ENCODE measurements at places on chromosomes 2 and 18.

DNA sequence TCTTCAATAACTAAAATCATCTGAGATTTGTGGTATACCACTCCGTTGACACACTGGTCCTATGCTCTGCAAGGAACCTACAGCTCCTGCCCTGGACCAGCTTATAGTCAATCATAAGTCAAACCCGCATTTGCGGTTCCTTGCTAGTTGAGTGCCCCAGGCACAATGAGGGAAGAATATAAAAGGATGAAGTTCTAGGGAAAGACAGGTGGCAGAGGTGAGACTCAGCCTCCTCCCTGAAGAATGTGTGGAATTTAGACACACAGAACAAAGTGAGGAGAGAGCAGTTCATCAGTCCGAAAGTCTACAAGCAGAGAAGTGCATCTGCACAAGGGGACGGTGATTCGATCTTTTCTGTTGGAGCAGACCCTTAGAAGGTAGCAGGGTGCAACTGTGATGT, 615.0 kb upstream of the FANCL start:
- no peak for DNase-seq

GRCh38 chr2:33441235-33441810, 35.1 kb upstream of the RASGRP3 start:
- peak; percentile 36 for DNase-seq

DNA sequence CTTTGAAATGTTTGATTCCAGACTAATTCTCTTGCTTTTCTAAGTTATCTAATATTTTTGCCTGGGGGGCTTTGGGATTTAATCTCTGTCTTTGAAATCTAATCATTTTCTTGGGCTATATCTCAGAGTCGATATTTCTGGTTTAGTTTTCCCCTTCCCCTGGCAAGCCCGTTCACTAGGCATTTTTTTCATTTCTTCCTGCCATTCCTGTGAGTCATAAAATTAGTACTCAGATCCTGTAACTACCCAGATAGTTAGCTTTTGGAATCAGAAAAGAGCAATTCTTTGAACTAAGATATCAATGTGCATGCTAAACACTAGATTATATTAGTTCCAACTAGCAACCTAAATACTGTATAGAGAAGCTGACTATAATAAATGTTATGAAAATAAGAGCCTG, 29.4 kb upstream of the RNF149 start:
- DNase-seq, result no peak

GRCh38 chr2:1997976-1998375, 253.7 kb upstream of the PXDN start:
- DNase-seq, result no peak

DNA sequence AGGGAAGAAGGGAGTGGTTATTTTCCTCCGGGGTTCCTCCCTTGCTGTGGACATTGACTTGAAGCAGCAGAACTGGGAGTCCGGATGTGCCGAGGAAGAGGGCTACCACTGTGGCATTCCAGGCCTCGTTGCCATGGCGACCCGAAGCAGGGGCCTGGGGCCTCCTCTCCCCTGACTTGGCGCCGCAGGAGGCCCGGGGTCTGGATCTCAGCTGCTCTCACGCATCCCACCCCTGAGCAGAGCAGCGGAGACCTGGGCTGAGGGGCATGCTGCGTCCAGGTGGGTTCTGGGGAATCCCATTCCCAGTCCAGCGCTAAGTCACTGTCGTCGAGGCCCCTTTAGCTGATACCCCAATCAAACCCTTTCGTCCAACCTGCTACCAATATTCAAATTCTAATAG, 100.2 kb downstream of the BCL11A start:
- DNase-seq, result no peak

GRCh38 chr18:369224-370015, 101.6 kb upstream of the THOC1 start:
- DNase-seq, result no peak

GRCh38 chr2:10659898-10660568, 29.7 kb downstream of the NOL10 start:
- peak; percentile 35 for DNase-seq

DNA sequence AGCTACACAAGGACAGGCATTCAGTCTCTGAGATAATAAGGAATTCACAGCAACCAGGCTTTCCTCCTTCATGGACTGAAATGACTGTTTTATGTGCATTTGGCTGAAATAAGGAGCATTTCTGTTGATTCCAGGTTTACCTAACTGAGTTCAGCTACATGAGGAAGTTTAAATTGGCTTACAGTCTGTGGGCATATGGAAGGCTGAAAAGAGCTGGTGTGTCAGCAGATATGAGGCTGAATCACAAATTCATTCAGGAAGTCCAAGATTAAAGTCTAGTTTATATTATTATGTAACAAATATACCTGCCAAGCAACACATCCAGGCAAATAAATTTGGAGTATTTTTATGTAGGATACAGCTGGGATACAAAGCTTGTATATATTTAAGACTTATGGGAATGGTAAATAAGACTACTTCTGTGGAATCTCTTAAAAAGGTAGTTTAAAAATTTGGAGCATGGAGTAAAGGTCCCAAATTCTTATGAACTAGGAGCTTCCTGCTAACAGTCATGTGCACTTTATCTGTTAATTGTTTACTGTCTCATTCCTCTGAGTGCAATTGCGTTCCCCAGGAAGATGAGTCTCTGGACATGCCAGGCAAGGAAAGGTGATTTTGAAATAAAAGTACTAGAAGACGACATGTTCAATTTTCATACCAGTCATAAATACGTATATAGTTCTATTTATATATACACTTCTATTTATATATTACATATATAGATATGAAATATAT, 53.0 kb downstream of the ZC3H8 start:
- no peak for DNase-seq

DNA sequence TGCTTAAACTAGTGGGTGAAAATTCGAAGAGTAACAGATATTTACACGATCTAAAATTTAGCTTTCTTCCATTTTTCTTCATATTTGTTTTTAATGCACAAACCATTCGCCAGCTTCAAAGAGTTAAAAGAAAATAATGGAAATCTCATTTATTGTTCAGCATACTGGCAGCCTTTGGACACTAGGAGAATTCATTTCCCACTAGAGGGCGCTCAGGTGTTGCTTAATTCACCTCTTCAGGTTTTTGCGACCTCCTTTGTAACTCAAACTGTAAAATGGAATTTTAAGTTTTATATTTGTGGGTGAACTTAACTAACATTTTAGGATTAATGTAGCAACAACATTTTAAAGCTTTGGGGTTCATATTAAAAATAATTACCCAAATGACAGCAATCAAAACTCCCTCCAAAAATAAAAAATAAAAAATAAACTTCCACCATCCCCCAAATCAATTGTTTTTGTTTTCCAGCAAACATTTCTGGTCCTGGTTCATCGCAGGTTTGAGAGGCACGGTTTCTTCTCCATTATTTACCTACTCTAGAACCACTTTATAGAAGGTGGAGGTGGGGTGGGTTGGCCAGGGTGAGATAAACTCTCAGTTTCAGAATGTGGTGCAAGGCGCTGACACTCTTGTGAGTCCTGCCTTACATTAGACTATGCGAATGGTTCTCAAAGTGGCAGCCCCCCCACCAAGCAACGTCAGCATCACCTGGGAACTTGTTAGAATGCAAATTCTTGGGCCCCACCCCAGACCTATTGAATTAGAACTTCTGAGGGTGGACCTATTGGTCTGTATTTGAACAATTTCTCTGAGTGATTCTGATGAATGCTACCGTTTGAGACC, 24.7 kb upstream of the PNPT1 start:
- peak; percentile 9 for DNase-seq

DNA sequence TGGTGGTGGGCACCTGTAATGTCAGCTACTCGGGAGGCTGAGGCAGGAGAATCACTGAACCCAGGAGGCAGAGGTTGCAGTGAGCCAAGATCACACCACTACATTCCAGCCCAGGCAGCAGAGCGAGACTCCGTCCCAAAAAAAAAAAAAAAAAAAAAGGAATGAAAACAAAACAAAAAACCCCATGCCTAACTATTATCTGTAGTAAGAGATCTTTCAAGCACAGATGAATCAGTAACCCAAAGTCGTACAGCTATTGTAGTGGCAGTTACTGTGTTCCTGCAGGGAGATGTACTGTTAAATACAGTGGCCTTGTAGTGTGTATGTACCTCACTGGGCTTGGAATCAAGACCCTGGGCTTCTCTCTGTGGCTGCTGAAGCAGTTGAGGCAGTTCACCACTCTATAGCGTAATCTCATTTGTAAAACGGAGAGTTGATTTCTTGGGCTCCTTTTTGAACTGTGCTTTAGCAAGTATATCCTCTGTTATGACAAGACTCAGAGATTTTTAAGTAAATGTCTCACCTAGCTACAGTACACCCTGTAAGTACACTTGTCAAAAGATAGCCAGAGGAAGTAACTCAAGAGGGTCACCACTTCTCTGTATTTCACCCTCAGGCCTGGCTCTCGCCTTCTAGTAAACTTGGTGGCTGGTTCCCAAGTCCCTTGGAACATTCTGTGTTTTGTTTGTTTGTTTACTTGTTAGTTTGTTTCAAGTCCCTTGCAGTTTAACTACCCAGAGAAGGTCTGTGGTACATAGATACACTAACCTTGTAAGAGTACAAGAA, 109.6 kb upstream of the FOSL2 start:
- DNase-seq, result no peak

DNA sequence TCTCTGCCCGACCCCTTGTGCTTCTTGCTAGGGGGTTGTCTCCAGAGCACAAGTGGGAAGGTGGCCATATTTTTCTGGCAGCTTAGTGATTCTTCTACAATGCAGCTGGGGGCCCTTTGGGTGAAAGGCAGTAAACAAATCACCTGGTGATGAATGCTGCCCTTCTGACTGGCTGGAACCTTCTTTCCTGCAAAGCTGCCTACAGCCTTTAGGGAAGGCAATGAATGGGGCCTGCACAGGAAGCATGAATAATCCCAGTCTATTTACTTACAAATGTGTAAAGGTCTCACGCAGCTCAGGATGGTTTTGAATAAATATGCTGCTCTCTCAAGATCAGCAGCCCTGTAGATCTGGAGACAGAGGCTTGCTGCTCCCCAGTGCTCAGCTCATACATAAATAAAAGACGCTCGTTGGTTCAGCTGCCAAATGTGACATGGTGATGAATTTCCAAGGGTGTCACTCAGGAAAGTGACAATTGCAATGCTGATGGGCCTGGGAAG, 289.2 kb downstream of the TDRD15 start:
- DNase-seq, result no peak

DNA sequence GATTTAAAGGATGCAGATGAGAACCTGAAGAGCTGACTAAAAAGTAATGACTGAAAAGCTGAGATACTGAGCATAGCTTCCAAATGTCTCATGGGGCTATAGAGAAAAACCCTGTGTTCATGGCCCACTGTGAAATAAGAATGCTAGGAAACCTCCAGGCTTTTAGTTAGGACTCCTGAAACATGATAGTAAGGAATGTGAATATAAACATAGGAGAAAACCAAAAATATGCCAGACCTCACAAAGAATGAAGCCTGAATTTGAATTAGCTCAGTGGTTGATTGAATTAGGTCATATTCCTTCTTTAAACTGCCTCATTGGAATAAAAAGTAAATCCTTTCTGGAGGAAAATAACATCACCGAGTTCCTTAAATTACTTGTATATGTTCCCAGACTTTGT, 194.5 kb upstream of the NXPH2 start:
- no peak for DNase-seq

GRCh38 chr2:112154246-112155117, 16.3 kb downstream of the FBLN7 start:
- peak; percentile 28 for DNase-seq

DNA sequence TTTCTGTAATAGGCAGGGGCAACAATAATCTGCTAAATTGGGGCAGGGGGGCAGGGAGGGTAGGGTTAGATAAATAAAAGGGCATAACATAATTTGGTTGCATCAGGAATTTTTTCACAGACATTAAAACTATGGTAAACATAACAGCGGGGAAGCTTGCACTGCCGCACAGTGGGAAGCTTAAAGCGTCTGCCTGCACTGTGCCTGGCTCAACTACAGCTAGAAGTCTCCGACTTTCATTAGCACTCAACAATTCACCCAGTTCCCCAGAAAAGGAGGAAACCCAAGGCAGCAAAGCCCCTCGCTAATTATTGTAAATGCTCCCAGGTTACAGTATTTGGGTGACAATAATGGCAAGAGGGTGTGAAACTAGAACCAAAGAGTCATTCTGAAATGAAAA, 562.9 kb downstream of the ARHGAP15 start:
- DNase-seq, result no peak

DNA sequence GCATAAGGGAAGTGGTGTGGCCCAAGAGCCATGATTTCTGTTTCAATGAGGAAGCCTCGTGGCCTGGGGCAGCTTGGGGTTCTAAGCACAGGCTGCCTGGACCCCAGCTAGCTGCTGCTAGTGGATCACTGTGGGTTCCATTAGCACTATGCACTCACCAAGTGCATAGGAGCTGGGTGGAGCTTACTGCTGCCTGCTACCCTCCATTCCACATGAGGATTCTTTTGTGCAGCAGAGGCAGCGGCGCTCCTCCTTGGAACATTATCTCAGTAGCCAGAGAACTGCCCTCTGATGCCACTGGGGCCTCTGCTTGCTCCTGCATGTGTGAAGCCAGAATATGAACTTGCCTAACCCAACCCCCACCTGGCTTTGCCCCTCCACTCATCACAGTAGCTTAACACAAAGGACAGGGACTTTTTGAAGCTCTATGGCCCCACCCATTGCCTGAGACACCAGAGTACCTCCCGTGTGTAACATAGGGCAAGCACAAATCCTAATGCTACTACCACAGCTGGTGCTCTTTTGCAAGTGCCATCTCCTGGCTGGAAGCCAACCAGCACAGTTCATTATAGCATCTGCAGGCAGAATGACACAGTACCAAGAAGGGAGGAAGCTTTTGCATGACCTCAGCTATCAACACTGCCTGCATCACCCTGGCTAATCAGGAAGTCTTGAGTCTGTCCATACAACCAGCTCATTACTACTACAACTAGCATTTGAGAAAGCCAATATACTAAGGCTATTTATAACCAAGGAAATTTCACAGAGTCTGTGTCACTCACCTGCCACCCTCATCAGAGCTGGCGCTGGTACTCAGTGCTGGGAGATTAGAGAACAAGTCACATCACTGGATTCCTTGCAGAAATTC, 297.0 kb upstream of the GULP1 start:
- no peak for DNase-seq

- DNase-seq, result no peak
Observed at GRCh38 chr18:72180689-72181088, 363.5 kb downstream of the CBLN2 start.

- no peak for DNase-seq
Observed at GRCh38 chr2:3814706-3815245, 111.4 kb downstream of the DCDC2C start.

DNA sequence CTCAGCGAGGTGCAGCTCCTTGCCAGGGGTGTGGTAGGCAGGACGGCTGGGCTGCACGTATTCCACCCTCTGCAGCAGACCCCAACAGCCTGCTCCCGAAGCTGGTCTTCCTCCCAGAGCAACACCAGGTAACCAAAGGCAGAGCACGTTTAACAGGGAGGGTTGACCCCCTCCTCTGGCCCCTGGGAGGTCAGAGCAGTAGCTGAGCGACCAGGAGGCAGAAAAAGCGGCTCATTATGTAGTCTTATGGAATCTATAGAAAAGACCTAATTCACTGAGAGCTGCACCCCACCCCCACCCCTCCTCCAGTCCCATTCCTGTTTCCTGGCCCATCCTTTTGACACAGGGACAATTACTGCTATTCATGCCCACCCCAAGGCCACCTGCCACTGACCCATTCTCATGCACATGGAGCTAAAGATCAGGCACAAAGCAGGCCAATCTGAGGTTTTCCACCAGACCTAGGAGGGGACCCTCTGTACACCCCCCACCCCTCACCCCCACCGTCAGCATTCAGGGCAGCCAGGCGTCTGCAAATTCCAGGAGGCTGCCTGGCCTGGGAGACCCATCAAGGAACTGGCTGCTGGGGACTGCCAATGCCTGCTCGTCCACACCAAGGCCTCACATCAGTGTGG, 60.9 kb upstream of the FZD7 start:
- DNase-seq, result no peak

- DNase-seq, result no peak
Observed at GRCh38 chr2:152584301-152584700, 133.0 kb downstream of the PRPF40A start.

GRCh38 chr2:173043897-173044519, 31.6 kb upstream of the MAP3K20 start:
- no peak for DNase-seq

All from activated T-cell treated with anti-CD3 and anti-CD28 coated beads, Interleukin-2, amount 50 U/mL, for 4 hours (primary cell).